ENCODE measurements at places on chromosomes 7 and 10. TPM values are rescaled to one million over a fixed set of nuclear protein-coding genes. Genes with fewer than 3 reads are reported as not detected.

Gene IDI2
- not detected for total RNA-seq

DNA sequence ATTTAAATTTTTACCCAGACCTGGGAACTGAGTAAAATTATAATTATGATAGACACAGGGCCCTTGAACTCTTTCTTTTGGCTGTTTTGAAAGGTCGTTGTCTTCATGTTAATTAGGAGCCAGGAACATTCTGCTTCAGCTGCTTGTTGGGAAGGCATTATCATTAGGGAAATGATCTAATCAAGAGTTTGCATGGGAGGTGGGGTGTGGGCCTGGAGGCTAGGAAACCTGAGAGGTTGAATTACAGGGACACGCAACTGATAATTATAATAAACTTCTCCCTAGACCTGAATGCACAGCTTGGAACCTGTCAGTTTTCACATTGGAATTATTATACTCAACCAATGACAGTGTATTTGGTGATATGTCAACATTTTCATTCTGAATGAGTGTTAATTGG lies 237.7 kb downstream of the CACNB2 start:
- H3K4me1 ChIP-seq = no peaks in the 10 kb centered on the region
- no peaks in the 10 kb centered on the region for H3K27me3 ChIP-seq
- H3K27ac ChIP-seq = no peak overlapping the region
- no peak overlapping the region for H3K4me3 ChIP-seq
- H3K36me3 ChIP-seq = 0 out of 2 replicates have a peak, but pooled peaks cover 5% of the 10 kb centered on the region
- no peak for DNase-seq

GRCh38 chr7:15068324-15068723 lies 165.8 kb upstream of the DGKB start:
- no peaks in the 10 kb centered on the region for H3K36me3 ChIP-seq
- no peak for DNase-seq
- H3K4me1 ChIP-seq = no peaks in the 10 kb centered on the region
- no peak overlapping the region for H3K27ac ChIP-seq
- H3K4me3 ChIP-seq = no peak overlapping the region
- no peaks in the 10 kb centered on the region for H3K27me3 ChIP-seq

- peak; percentile 33 for DNase-seq
- H3K27ac ChIP-seq = no peak overlapping the region
Observed at GRCh38 chr10:21810582-21811244, 192.8 kb downstream of the DNAJC1 start.

DNA sequence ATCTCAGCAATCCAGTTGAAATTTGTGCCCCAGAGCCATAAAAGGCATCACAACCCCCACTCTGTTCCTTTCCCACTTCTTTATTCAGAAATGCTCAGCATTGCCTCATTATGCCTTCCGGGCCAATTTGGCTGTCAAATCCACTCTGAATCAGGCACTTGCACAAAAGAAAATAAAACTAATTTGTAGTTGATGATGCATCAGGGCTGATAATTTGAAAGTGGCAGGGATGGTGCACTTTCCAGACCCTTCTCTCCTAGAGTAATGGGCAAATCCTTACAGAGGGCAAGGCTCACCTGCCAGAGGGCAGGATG lies 147.9 kb upstream of the PDE1C start:
- H3K36me3 ChIP-seq = no peaks in the 10 kb centered on the region
- H3K27ac ChIP-seq = no peak overlapping the region
- DNase-seq = no peak
- H3K4me3 ChIP-seq = no peak overlapping the region

Gene ODAD2
- total RNA-seq = 6.5 TPM
